ENCODE measurements at places on chromosomes 4 and X. TPM values are rescaled to one million over a fixed set of nuclear protein-coding genes. Genes with fewer than 3 reads are reported as not detected.

The SMIM43 gene
- total RNA-seq = 0.27 TPM

The ACOX3 gene
- total RNA-seq = 29.3 TPM

The SSX3 gene
- not detected for total RNA-seq

The SLITRK4 gene
- total RNA-seq = 22.1 TPM

The CFAP99 gene
- total RNA-seq = not detected

The PNCK gene
- total RNA-seq = 7.6 TPM

The SPATA4 gene
- 0.22 TPM for total RNA-seq

The CD38 gene
- total RNA-seq = 0.92 TPM

The USP26 gene
- total RNA-seq = not detected

The ARHGEF38 gene
- not detected for total RNA-seq

The STS gene
- total RNA-seq = 8.2 TPM

The PTPN13 gene
- total RNA-seq = 3.4 TPM

The PNMA5 gene
- total RNA-seq = not detected

The HTN3 gene
- not detected for total RNA-seq

The LRAT gene
- 0.16 TPM for total RNA-seq

The WAS gene
- 2.8 TPM for total RNA-seq

The CSAG1 gene
- total RNA-seq = not detected

The DCK gene
- 7.1 TPM for total RNA-seq

The SUPT20HL1 gene
- total RNA-seq = not detected

The LIMCH1 gene
- total RNA-seq = 291 TPM
